ENCODE measurements at places on chromosomes 5 and 9. TPM values are rescaled to one million over a fixed set of nuclear protein-coding genes. Genes with fewer than 3 reads are reported as not detected.

Gene ARID3C
- total RNA-seq: not detected

Gene COL15A1
- total RNA-seq: 2.9 TPM

Gene PSD2
- total RNA-seq: not detected

Gene CDKN2A
- 37.1 TPM for total RNA-seq

DNA sequence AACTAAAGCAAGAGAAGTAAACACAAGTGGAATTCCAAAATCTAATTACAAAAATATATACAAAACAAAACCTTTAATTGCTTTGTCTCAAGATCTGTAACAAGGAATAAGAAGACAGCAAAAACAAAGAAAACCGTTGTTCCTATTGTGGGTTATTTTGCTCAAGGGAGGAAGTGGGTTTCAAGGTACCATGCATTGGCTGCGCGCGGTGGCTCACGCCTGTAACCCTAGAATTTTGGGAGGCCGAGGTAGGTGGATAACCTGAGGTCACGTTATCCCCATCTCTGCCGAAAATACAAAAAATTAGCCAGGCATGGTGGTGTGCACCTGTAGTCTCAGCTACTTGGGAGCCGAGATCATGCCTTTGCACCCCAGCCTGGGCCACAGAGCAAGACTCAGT, 12.1 kb upstream of the IQGAP2 start:
- H3K4me3 ChIP-seq: no peak overlapping the region
- no peak for DNase-seq
- no peaks in the 10 kb centered on the region for H3K36me3 ChIP-seq
- no peaks in the 10 kb centered on the region for H3K27me3 ChIP-seq
- no peaks in the 10 kb centered on the region for H3K4me1 ChIP-seq
- peak overlapping the region; percentile 2 for H3K27ac ChIP-seq

GRCh38 chr9:127960410-127961154, 20.2 kb downstream of the EEIG1 start:
- no peaks in the 10 kb centered on the region for H3K27me3 ChIP-seq
- H3K4me1 ChIP-seq: peaks cover 55% of the 10 kb centered on the region
- DNase-seq: no peak
- H3K27ac ChIP-seq: peak overlapping the region; percentile 86
- no peak overlapping the region for H3K4me3 ChIP-seq

- H3K27me3 ChIP-seq: no peaks in the 10 kb centered on the region
- no peak overlapping the region for H3K4me3 ChIP-seq
- H3K27ac ChIP-seq: no peak overlapping the region
- H3K36me3 ChIP-seq: no peaks in the 10 kb centered on the region
- no peak for DNase-seq
Observed at GRCh38 chr9:115183436-115183835, 65.5 kb upstream of the TNC start.
